ENCODE measurements at places on chromosomes 3 and 15.
A peak's percentile ranks its signal among the peaks of the same experiment; 100 is the strongest.

GRCh38 chr3:69748503-69748902 is 9.2 kb downstream of the MITF start:
- peak; percentile 26 for DNase-seq

DNA sequence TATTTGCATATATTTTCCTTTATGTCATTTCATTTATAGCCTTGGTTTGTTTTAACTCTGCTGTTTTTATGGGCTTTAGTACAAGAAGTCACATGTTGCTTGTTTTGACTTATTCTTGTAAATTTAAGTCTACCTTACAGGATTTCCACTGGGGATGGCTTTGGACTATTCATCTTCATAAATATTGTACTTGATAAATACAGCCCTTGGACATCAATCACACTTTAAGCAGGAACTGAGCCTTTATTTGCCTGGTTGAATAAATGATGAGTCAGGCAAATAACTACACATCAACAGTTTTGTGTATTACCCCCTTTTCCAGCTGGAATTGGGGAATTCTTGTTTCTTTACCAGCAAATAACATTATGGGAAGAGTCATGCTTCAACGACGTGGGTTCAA is 286.0 kb downstream of the CNTN3 start:
- DNase-seq: no peak

DNA sequence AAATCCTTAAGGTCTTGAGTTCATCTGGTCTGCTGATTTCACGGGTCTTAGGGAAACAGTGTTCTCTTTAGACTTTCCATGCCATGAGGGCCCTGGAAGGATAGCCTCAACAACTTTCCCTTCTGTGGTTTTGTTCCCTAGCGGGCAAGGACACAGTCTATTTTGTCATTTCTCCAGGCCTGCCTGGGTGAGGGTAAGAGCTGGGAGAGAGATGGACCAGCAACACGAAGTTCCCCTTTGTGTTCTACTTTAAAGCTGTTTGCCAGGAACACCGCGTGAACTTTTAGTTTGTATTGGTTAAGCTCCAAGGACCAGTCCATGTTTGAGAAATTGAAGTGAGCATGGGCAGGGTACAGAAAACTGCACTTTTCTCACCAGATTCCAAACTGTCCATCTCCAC is 20.9 kb downstream of the ST3GAL6 start:
- no peak for DNase-seq

DNA sequence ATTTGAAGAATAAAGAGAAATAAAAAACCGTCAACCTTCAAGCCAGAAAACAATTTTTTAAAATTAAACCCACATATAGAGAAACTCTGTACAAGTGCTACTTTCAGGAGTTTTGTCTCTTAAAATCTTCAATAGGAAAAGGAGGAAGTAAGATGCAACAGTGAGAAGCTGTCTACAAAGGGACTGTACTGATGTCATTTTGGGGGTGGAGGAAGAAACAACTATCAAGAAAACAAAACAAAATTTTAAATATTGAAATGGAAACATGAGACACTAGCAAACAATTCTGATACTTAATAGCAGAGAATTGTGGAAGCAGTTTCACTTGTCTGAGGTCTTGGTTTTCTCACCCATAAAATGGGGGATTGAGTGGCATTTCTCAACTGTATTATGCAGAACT is 84.4 kb downstream of the SLMAP start:
- DNase-seq: no peak

DNA sequence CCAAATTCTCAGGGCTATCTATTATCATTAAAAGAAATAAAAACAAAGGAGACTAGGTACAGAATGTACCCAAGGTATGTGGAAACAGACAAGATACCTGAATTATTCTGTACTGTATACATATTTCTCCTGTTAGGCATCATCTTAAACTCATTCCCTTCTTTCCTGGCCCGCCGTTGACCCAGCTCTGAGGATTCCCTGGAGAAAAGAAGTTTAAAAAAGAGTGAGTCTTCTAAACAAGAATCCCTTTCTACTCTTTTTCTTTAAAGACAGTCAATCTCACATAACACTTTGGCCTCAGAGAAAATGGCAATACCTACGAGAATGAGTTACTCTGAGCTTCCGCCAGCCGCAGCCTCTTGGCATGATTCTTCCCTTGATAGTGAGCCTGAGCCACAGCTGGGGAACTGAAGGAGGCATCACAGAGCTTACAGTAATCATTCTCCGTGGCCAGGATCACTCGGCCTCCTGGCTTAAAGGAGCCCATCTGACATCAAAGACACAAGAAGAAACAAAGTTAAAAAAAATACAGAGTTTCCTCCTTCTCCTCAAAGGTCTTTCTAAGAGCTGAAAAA is 44.2 kb downstream of the ZMAT3 start:
- DNase-seq: peak; percentile 91

All from amniotic epithelial cell (primary cell).